Aorta (tissue), 5 donors: ENCODE measurements at places on chromosomes 2 and 18.
A peak's percentile ranks its signal among the peaks of the same experiment; 100 is the strongest.

DNA sequence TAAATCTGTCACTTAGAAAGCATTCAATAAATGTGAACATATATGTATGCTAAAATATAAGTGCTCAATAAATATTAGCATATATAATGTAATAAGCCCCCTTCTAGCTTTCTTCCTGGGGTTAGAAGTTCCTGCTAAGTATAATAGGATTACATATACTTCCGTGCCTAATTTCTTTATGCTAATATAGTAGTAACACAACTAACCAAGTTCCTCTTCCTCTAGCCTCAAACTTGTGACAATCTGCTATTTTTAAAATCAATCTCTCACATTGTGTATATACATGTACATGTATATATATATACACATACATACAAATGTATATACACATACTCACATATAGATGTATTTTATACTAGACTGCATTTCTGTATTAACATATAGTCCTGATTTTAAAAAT is 32.2 kb downstream of the TLK1 start:
- DNase-seq: no peak

GRCh38 chr2:69216535-69217332 is 170.3 kb downstream of the GFPT1 start:
- no peak for DNase-seq

DNA sequence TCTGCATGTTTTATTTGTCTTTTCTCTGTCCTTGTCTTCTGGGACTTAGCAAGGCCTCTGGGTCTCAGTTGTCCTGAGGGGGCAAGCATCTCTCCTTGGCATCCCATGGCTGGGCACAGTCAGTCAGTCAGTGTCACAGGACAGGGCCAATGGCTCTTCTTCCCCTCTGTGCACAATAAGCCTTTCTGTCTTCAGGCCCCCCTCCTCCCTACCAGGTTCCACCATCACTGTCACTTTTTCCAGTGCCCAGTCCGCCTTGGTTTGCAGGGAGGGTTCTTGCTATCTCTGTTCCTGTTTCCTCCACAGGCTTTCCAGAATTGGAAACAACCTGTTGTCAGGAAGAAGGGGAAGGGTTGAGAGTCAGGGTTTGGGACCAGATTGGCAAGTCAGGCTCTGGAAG is 1.7 kb upstream of the VAMP5 start:
- no peak for DNase-seq

DNA sequence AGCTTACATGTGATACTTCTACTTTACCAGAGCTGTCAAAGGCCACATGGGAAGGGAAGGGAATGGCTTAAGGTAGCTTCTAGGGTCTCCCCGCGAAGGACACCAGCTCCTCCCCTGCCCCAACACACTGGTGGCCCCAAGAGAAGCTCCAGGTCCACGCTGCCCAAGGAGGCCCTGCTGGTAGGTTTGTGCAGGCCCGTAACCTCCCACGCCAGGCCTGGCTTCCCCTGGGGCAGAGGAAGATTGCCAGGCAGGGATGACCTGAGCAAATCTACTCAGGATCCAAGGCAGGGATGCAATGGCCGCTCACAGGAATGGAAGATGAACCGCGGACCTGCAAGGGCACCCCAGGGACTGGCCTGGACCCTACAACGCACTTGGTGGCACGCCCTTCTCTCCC is 205.1 kb downstream of the MGAT5 start:
- peak; percentile 60 for DNase-seq

DNA sequence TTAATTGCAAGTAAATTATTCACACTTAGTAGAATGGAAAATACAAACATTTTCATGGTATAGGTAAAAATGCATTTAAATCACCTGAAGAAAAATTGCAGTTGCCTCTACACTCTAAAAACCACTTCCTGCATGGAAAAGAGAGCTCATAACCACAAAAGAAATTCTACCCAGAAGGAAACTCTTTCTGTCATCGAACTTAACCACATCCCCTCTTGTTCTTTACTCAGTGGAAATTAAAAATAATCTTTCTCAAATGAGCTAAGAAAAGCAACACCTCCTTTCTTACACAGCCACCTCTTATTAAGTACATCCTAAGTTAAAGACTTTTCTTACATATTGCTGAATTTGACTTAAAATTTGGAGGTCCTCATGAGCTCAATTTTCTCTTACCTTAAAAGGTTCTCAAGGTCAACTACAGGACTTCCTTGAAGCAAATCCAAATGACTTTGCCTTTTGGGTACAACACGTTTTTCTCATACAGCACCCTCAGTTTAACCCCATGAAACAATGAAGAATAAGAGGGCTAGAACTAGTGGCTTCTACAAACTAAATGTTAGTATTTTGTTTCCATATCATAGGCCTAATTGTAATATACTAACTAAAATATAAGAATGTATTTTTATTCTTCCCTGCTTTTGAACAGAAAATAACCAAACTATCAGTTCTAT is 109.1 kb upstream of the CRIM1 start:
- DNase-seq: no peak

GRCh38 chr2:176484838-176485237 is 215.6 kb downstream of the MTX2 start:
- no peak for DNase-seq
